ENCODE measurements at places on chromosomes 3 and 15. TPM values are rescaled to one million over a fixed set of nuclear protein-coding genes. Genes with fewer than 3 reads are reported as not detected.

Gene PLCL2
- 16.4 TPM for total RNA-seq

- no peak for DNase-seq
Measured at GRCh38 chr3:77086408-77086807, 46.5 kb downstream of the ROBO2 start.

DNA sequence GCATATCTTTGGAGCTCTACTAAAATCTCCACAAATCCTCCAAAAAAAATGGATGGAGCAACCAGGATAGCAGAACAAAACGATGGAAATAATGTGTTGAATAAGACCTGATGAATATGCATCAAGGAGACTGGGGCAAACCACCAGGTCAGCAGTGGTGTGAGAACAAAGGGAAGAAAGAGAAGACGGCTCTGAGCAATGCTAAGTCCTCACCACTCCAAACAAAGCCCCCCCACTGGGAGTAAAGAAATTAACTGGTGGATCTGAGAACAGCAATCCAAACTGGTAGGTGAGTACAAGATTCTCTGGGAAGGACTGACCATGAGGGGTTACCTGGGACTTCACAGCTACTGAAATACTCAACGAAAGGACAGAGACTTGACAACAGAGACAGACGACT, 977.3 kb downstream of the TBL1XR1 start:
- DNase-seq = no peak

Gene NTRK3
- total RNA-seq = 0.17 TPM

DNA sequence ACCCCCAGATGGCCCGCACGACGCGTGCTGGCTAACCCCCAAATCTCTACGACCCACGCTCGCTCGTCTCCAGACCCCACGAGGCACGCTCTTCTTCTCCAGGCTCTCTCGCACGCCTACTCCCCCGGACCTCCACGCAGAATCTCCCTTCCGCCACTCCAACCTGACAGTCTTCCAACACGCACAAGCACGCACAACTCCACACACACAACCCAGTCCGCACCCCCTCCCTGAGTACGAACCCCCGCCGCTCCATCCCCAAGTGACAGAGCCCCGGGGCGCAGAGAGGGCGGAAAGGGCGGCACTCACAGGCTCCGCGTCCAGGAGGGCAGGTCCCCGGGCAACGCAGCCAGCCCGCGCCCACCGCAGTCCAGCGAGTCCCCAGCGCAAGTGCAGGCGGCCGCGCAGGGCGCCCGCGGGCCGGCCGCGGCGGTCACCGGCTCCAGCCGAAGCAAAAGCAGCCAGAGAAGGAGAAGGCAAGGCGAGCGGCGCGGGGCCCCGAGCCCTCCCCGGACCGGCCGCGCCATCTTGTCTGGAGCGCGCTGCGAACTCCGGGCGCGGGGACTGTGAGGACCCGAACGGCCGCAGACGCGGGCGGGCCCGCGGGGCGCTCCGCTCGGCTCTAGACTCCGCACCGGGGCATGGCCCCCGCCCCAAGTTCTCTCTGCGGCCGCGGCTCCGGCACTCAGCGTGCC, 794 bp downstream of the LRIG1 start:
- DNase-seq = peak; percentile 54

Gene OSBPL10
- total RNA-seq = 2.3 TPM

DNA sequence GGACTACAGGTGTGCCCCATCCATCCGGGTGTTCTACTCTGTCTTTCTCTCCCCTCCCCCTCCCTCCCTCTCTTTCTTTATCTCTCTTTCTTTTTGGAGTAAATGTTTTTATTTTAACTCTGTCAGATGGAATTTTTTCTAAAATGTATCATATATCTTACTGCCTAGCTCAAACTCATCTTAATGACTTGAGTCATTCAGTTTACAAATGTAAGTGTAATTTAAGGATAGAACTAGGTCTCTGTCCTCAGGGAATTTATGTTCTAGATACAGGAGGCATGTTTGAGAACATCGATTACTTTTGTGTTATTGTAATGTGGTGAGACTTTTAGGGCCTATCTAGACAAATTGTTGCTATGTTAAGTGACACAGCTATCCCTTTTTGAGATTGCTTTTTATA, 3.5 kb downstream of the TBC1D23 start:
- no peak for DNase-seq

Gene HERC2
- total RNA-seq = 40.3 TPM

DNA sequence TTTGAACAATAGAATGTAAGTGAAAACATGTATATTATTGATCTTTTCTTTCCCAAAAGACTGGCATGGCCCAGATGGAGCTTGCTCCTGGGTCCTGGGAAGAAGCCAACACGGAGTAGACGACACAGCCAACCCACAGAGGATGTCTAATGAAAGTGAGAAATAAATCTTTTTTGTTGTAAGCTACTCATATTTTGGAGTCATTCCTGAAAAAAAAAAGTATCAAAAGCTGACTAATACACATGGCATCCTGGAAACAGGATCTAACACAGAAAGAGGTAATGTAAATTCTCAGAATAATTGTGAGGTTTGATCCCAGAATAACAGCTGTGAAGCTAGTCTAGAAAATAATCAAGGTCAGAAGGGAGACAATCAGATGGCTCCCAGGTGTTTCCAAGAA, 12.6 kb upstream of the FRMD5 start:
- DNase-seq = no peak

GRCh38 chr15:40328176-40328575, 4.7 kb downstream of the INAFM2 start:
- no peak for DNase-seq

DNA sequence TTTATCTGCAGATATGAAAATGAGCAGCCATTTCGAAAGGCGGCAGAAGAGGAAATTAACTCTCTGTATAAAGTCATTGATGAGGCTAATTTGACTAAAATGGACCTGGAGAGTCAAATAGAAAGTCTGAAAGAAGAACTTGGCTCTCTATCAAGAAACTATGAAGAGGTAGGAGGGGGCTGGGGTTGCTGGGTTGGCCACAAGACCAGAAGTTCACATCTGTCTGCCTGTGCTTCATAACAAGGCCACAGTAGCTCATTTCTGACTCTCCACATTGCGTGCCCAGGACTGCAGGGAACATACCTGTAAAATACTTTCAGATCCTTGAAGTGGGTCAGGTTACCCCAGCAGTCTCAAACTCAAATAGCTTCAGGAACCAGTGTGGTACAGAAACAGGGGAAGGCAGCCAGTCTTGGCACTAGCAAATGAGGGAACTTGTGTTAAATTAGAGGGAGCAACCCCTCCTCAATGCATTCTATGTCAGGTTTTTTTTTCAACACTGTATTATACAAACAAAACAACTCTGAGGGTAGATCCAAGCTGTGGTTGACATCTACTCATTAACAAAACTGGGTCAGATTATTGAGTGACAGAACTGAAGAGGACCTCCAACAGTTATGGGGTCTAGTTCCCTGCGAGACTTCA, 48.7 kb downstream of the BFSP2 start:
- DNase-seq = no peak

Gene FOXB1
- total RNA-seq = not detected

GRCh38 chr15:56411122-56411749, 46.0 kb downstream of the TEX9 start:
- DNase-seq = no peak

Gene RARB
- total RNA-seq = 5.4 TPM

DNA sequence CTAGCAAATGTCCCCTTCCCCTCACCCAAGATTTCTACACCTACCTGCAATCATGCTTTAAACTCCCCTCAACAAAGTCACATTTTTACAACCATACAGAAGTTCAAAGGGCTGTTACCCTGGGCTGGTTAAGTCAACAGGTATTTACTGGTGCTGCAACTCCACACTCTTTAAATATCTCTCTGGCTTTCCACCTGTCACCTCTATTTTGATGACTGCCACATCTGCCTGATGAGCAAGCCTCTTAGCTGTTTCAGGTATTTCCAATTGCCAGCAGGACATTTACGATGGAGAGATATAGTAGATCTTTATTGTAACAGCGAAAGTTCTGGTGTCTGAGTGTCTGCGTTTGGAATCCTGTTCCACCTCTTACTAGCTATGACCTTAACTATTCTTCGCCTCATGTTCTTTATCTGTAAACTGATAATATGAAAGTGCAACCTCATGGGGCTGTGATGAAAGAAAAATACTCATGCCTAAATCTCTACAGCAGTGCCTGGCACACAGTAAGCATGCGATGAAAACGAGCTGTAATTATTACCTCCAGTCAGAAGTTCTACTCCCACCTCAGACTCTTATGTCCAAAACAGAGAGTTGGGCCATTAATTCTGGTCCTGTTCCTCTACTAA, 44.2 kb upstream of the TPM1 start:
- DNase-seq = no peak

Gene INSYN1
- total RNA-seq = 4.8 TPM

Gene ADGRG7
- not detected for total RNA-seq

- DNase-seq = no peak
Measured at GRCh38 chr3:12187448-12188327, 29.0 kb upstream of the TIMP4 start.

DNA sequence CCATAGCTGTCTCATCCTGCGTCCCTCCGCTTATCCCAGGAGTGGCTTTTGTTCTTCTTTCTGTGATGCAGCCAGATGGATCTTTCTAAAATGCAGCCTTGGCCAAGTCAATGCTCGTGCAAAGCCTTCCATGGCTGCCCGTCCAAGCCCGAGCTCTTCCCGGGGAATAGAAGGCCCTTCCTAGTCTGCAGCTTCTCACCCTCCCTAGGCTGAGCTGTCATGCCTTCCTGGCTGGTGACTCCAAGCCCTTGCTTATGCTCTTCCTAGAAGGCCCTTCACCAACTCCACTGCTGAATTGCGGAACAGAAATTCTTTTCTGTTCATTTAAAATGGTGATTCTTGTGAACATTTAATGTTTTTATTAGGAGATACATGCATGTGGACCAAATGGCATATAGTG, 95.9 kb downstream of the SMAD6 start:
- no peak for DNase-seq

- no peak for DNase-seq
Measured at GRCh38 chr3:17469954-17470353, 272.5 kb downstream of the TBC1D5 start.

- no peak for DNase-seq
Measured at GRCh38 chr3:186953011-186953487, 22.7 kb downstream of the ST6GAL1 start.

DNA sequence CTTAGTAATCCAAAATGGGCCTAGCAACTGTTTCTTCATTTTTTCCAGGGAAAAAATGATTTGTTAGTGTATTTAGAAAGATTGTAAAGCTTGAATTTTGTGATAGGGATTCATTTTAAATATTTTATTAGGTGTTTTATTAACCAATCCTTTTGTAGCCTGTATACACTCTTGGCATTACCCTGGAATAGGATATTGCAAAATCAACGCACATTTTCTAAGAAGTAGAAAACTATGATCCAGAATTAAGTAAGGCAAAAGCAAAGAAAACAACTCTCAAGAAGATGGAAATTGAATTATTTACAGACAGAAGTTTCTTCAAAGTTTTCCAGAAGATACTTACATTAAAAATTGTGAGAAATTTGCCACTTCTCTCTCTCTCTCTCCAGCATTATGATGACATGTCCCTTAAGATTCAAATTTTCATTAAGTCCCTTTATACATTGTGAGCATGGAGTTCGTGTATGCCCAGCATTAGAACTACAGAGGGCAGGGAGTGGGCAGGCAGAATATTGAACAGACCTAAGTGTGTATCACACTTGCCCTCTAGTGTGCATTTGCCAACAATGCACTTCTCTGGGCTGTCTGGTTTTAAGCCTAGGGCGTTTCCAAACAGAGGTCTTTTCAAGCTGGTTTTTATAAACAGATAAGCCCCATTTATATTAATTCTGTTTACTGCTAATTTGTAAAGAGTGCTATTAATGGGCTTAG, 28.5 kb upstream of the CMSS1 start:
- no peak for DNase-seq

DNA sequence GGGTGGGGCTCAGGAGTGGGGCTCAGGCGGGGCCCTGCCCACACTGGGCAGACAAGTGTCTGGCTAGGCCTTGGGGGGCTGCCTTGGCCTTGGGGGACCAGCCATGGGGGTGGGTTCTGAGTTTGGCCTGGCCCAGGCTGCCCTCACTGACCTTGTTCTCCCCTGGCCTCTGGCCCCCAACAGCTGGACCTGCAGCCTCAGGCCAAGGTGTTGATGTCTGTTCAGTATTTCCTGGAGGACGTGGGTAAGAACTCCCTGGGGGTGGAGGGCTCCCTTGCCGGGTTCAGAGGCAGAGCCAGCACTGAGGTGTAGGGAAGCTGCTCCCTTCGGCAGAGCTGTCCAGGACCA, 20.0 kb downstream of the PRKCD start:
- DNase-seq = no peak

Gene PPP1R14D
- total RNA-seq = not detected

- no peak for DNase-seq
Measured at GRCh38 chr3:127339928-127340861, 52.3 kb upstream of the PRR20G start.

Gene GOLGA6A
- total RNA-seq = not detected

All from psoas muscle (tissue), 8 donors.